ENCODE measurements at places on chromosomes 16 and 17.

GRCh38 chr16:57493767-57494166 is 7.5 kb upstream of the DOK4 start:
- no peak for DNase-seq

GRCh38 chr16:2507052-2507659 is 6.6 kb upstream of the ATP6V0C start:
- peak; percentile 78 for DNase-seq

DNA sequence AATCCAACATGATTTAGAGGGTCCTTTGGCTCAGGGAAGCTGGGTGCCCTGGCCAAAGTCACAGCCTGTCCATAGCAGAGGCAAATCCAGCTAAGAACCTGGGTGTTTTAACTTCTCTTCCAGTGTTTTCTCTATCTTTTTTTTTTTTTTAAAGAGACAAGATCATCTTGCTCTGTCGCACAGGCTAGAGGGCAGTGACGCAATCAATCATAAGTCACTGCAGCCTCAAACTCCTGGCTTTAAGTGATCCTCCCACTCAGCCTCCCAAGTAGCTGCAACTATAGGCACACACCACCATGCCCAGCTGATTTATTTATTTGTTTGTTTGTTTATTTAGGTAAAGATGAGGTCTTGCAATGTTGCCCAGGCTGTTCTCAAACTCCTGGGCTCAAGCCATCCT is 14.8 kb upstream of the GRIN2A start:
- no peak for DNase-seq

- DNase-seq: no peak
Measured at GRCh38 chr17:63672856-63673255, 27.1 kb downstream of the LIMD2 start.

GRCh38 chr16:81429045-81429521 is 15.5 kb upstream of the CMIP start:
- DNase-seq: no peak

GRCh38 chr16:88922826-88923410 is 54.1 kb downstream of the CBFA2T3 start:
- no peak for DNase-seq

DNA sequence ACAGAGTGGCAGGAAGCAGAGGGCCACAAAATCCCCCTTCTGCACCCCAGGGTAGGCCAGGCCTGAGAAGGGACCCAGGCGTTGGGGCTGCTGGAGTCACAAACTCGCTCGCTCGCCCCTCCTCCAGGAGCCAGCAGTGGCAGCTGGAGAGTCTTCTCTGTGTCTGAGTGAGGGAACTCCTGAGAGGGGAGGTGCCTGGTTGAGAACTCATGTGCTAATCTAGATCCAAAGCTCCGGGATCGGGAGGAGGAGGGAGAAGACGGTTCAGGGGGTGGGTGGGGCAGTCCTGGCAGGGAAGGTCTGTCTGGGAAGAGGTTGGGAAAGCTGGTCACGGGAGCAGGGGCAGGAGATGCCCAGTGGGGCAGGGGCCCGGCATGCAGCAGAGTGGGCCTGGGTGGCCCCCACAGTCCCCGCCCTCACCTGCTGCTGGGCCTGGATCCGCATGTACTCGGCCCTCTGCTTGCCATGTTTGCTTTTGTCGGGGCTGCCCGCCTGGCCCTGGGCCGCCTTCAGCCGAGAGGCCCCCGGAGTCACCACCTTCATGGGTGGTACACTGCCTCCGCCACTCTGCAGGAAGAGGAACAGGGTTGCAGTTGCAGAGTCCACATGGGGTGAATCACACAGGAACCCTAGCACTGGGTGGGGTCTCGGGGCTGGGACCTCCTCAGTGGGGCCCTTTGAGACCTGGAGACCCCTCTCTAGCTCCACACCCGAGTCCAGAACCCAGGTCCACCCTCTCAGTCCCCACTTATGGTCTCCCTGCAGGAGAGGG is 62.2 kb downstream of the SRCIN1 start:
- DNase-seq: no peak

DNA sequence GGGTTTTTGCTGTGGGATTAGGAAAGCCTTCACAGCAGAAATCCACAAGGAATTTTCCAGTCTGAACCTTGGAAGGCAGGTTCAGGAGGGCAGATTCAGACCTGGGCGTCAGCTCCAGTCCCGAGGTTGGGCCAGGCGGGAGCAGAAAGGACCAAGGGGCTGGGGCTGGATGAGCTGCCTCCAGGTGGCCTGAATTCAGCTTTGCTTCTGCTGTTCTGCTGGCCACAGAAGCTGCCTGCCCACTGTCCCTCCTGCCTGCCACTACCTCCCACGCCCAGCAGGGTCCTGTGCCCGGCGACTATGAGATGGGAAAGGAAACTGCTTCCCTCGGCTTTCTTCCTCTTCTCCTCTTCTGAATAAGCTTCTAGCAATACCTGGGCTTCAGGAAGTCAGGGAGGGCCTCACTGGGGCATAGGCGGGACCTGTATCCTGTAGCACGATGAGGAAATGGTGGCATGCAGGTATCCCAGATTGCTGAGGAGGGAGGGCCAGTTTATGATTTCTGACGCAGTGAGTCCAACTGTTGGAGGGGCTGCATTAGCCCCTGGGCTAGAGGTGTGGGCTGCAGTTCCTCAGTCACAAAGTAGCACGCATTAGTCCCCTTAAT is 18.4 kb downstream of the TBX4 start:
- no peak for DNase-seq

DNA sequence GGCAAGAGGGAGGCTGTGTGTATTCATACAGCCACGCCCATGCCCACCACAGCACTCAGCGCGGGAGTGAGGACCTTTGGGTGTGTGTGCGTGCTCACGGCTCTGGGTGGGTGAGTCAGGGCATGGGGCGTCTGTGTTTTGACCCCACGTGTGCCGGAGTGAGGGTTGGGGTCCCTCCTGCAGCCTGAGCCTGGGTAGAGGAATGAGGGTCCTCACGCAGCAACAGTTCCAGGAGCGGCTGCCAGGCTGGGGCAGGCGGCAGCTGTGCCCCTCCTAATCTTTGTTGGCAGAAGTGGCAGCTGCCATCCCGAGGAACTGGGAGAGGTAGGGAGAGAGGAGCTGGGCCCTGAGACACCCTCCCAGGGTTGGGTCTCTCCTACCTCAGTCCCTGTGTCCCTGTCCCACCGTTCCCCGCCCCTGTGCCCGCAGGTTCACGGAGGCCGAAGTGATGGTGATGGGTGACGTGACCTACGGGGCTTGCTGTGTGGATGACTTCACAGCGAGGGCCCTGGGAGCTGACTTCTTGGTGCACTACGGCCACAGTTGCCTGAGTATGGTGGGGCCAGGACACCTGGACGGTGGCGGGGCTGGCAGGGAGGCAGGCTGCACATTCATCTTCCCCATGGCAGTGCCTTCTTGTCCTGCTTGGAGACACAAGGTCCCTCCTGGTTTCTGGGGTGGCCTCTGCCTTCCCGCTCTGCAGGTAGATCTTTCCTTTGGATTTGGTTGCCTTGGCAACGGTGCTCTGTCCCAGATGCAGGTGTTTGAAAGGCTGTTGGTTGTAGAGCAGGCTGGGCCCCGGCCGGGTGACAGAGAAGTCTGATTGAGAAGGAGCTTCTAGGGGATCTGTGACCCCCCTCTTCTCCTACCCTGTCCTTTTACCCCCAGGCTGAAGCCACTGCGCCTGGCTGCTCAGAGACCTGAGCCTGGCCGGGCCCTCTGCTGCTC is 5.9 kb downstream of the DPH1 start:
- no peak for DNase-seq

DNA sequence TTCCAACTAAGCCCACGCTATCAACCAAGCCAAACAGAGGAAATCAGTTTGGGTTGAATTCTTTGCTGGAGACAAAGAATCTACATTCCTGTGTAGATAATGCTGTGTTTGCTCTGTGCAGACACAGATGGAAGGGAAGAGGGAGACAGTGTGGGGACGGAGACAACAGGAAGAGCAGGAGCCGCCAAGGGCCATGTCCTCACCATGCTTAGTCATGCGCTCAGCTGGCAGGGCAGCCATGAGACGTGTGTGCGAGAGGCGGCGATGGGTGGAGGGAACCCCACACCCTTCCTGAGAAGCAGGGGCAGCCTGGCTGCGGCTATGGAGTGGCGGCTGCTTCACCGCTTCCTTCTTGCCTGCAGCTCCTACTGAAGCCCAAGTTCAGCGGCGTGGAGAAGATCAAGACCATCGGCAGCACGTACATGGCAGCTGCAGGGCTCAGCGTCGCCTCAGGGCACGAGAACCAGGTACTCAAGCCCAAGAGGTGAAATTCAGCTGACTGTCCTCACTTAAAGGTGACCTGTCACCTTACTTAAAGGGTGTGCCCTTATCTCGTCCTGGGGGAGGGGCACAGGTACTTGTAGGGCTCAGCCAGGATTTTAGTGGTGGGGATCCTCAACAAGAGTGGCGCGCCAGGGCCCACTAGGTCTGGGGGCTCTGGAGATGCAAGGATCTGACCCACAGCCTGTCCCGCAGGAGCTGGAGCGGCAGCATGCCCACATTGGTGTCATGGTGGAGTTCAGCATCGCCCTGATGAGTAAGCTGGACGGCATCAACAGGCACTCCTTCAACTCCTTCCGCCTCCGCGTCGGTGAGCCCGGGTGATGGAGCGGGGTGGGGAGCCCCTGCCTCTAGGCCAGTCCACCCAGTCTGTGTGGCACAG is 47.5 kb downstream of the ADCY7 start:
- peak; percentile 18 for DNase-seq

DNA sequence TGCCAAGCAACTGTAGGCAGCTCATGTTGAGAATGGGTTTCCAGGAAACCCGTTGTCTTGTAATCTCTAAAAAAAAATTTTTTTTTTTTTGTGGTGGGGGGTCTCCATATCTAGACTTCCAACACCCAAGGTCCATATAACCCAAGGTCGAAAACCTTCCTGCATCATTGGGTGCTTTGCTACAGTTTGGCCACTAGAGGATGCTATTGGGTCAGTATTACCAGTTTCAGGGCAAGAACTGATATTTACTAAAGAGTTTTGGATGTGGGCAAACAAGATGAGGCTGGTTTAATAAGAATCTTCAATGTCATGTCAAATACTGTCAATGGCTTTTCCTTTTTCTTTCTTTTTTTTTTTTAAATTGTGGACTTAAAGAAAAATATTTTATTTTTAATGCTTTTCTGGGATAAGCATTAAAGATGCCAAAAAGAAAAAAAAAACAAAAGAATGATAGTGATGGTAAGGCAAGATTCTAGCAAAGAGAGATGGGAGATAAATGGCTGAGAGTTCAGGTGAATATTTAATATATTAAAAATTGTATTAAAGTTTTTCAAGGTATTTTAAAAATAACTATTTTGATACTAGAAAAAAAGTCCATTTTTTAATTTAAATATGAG is 62.2 kb downstream of the DHRS7C start:
- peak; percentile 74 for DNase-seq

DNA sequence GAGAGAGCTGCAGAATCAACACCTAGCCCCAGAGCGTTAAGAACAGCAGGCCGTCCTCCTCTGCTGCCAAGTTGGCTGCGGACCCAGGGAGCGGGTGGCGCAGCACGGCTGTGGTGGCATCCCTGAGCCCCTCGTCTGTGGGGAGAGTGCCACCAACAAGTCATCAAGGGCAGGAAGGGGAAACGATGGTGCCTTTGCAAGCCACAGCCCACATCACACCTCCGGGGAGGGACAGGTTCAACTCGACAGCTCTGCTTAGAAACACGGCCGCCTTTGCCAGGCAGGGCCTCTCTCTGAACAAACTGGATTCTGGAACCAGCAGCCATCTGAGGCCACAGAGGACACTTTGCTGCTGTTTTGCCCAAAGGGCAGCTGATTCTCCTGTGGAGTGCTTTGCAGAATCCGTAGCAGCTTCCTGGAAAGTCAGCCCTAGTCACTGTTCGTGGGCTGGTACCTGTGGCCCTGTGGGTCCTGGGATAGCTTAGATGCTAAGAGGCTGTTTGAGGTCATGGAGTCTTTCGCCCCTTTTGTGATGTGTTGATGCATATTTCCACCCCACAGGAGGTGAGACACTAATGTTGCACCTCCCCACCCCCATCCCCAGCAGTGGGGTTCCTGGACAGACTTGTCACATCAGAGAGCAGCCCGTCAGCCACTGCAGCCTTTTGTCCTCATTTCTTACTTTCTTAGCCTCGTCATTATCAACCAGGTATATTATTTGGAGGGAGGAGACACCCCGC is 270.6 kb downstream of the CPPED1 start:
- no peak for DNase-seq

GRCh38 chr17:47235923-47236322 is 17.7 kb upstream of the ITGB3 start:
- DNase-seq: no peak

DNA sequence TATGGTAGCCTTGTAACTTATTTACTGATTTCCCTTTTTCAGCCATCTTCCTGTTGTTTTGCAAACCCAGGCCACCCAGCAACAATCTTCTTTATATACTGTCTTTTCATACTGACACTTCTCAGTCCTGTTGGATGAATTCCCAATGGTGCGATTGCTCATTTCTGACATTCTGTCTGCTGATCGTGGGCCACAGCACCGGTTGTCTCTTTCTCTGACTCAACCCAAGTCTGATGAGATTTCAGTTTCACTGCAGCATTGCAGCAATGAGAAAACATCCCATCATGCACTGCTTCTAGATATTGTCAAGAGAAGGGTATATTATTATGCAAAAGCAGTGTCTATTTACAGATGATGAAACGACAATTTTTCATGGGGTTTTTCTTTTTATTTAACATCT is 349.2 kb upstream of the HSBP1 start:
- peak; percentile 43 for DNase-seq

- no peak for DNase-seq
Measured at GRCh38 chr16:17205279-17206211, 265.2 kb downstream of the XYLT1 start.

Measured in GM10248 (cell line).